Right lung (tissue), 10 donors: ENCODE measurements at places on chromosomes 4 and X. TPM values are rescaled to one million over a fixed set of nuclear protein-coding genes. Genes with fewer than 3 reads are reported as not detected.
A peak's percentile ranks its signal among the peaks of the same experiment; 100 is the strongest.

DNA sequence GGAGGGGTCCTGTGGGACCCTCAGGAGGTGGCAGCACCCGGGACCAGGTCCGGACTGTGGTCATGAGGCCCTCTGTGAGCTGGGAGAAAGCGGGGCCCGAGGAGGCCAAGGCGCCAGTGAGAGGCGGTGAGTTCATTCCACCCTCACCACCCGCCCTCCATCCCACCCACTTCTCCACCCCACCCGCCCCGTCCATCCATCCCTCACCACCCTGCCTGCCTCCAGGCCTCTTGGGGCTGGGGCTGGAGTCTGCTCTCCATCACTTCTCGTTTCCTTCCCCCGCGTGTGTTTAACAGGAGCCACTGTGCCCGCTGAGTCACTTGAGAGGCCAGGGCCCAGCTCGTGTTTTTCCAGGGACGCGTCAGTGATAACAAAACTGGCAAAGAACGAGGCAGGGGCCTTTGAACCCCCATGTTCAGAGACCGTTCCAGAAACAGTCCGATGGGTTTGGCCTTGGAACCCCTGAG lies 6.2 kb downstream of the SH3TC1 start:
- DNase-seq = no peak

- no peak for DNase-seq
Measured at GRCh38 chr4:183348706-183349659, 26.8 kb upstream of the CLDN24 start.

DNA sequence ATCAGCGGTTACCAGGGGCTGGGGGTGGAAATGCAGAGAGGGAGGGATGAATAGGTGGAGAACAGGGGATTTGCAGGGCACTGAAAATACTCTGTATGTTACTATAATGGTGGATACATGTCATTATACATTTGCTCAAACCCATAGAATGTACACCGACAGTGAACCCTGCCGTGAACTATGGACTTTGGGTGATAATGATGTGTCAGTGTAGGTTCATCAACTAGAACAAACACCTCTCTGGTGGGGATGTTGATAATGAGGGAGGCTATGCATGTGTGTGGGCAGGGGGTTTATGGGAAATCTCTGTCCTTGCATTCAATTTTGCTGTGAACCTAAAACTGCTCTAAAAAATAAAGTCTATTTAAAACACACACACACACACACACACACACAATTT lies 11.5 kb downstream of the HPSE start:
- DNase-seq = no peak

Gene TMEM154
- polyA plus RNA-seq = 1.0 TPM

- no peak for DNase-seq
Measured at GRCh38 chrX:133306316-133306715, 88.2 kb upstream of the TFDP3 start.

DNA sequence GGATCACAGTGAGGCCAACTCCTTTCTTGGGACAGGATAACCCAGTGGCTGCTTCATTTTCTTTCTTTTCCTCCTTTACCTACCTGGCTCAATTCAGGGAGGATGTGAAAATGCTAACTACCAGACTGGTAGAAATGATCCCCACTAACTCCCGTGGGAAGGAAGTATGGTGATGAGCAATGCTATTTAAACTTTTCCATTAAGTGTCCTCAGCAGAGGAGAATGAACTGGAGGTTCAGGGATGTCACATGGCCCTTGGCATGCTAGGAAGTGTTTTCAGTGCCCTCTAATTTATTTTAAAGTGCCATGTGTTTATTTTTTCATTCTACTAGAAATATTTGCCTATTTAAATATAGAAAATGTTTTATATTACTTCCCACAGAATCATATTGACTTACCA lies 363.9 kb downstream of the PPP3CA start:
- no peak for DNase-seq

- no peak for DNase-seq
Measured at GRCh38 chrX:43615660-43616059, 40.4 kb upstream of the MAOA start.

- DNase-seq = no peak
Measured at GRCh38 chrX:85444613-85445012, 65.1 kb upstream of the POF1B start.

Gene PLP1
- polyA plus RNA-seq = 21.7 TPM

GRCh38 chrX:110442635-110443034 lies 84.0 kb downstream of the RTL9 start:
- DNase-seq = no peak

- no peak for DNase-seq
Measured at GRCh38 chr4:26406346-26406975, 83.8 kb downstream of the CCKAR start.

Gene C4orf54
- 2.6 TPM for polyA plus RNA-seq

DNA sequence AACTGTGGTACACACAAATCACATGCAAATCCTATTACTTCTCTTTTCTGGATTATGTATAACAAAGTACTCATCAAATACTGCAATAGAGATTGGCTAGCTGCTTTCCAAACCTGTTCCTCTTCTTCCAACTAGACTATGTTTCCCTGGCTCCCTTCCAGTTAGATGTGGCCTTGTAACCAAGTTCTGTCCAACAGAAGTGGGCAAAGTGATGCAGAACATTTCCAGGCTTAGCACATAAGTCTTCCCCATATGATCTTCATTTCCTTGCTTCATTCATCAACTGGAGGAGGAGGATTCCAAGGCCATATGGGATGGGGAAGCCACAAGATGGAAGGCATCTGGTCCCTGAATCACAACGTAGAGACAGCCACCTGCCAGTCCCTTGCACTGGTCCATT lies 8.0 kb downstream of the SLC9A7 start:
- DNase-seq = no peak

Gene SUPT20HL2
- not detected for polyA plus RNA-seq

- no peak for DNase-seq
Measured at GRCh38 chr4:110615353-110616237, 7.3 kb downstream of the PITX2 start.

DNA sequence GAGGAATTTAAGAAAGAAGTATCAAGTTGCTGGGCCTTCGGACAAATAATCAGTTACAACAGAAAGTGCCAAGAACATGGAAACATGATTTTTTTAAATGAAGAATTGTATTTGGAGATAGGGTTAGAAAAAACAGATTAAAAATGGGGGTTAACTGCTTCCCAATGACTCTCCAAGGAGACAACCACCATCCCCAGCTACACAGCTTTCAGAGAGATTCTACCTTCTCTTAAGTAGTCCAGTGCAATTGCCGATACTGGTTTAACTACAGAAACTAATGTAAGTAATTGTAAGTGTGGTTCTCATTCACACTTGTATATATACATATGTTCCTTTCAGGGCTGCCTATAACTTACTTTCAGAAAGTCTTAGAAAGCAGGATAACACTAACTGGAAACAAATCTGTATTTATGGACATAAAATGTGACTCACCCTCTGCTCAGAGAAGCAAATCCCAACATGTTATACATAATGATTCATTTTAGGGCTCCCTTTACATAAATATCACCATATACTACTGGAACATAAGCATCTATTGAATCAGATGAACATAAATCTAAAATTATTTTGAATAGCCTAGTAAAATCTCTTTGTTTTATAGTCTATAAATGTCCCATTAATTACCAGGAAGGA lies 248.9 kb upstream of the UGT8 start:
- DNase-seq = no peak

- no peak for DNase-seq
Measured at GRCh38 chr4:73451404-73451803, 15.4 kb downstream of the AFP start.

DNA sequence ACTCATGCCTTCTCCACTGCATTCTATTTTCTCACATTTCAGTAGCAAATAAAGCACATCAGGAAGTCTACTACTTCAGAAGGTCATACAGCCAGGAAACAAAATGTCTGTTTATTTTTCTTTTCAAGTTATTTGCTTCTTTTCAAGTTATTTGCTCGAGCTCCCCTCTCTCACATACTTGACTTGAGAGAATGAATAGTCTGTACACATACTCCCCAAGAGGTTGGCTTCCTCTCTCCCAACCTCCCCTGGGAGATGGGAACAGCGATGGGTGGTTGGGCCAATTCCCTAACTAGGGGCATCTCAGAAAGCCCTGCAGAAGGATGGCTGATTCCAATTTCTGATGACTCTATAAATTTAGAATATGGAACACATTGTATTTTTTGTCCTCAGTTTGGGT lies 64.7 kb upstream of the PTPN13 start:
- DNase-seq = peak; percentile 30

Gene CSAG3
- polyA plus RNA-seq = not detected

DNA sequence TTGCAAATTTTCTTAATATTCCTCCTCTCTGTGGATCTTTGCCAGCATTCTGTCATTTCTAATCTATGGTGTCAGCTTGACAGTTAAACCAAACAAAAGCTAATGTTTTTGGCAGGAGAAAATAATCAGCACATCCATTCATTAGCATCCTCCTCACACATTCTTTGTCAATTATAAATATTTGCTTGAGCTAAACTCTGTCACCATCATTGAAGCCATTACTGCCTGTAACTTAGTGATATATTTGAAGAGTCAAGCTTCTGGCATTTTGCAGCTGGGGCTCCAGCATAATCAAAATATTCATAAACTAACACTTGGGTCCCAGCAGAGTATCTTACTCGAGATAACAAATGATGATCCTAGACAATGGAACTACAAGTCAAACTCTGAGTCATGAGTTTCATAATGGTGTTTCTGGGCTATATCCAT lies 126.1 kb downstream of the EIF4E start:
- DNase-seq = no peak

Gene ARHGEF38
- 5.8 TPM for polyA plus RNA-seq

DNA sequence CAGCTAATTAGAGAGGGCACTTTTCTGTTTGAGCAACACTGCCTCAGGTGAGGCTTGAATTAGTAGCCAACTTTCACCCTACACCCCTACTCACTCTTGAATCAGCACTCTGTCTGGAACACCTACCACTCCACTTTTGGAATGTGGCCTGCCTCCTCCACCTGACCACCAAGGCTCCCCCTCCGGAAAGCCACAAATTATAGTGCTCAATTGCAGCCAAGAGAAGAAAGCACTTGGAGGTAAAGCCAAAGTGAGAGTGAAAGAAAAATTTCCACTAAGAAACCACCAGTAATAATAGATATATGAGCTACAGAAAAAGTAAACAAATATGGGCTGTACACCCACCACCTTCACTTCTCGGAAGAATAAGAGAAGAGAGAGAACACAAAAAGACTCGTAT lies 41.1 kb downstream of the PPP3CA start:
- no peak for DNase-seq

Gene PPARGC1A
- polyA plus RNA-seq = 4.9 TPM

DNA sequence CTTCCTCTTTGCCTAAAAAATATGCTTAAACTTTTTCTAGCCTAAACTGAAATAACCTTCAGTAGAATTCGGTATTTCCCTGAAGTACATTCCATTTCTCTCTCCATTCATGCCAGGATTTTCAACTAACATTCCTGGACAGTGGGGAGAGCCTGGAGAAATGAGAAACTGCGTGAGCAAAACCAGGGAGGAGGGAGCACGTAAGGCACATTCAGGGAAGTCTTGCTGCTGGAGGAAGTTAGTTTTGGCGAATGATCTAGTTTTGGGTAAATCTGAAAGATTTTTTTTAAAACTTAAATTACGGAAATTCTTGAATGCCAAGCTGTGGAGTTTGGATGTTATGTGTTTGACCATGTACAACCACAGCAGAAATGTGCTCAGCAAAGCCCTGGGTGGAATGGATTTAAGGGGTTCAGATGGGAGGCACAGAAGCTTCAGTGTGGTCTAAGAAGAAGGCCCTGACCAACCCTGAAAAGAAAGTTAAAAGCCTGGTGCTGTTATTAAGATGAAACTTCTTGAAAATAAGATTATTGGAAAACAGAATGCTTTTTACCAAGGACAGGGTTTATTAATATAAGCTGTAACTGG lies 347.8 kb downstream of the ANK2 start:
- DNase-seq = no peak

GRCh38 chrX:6203462-6204215 lies 25.0 kb downstream of the NLGN4X start:
- DNase-seq = no peak

Gene CT45A3
- 25.1 TPM for polyA plus RNA-seq

GRCh38 chr4:46648088-46648744 lies 258.3 kb upstream of the GABRA2 start:
- no peak for DNase-seq

DNA sequence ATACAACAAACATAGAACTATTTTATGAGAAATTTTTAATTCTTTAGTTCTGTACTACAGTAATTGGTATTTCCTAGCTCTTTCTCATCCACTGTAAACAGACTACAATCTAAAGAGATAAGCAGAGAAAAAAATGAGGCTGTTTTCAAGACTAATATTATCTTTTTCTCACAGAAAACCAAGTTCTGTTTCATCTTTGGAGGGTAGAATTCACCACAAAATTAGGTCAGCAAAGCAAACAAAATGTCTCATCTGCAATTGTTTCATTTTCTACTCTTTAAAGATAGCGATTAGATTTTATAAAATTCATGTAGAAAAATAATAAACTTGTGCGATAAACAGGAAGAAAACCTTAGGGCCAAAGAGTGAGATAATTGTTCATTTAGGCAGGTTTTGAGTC lies 10.8 kb downstream of the APOO start:
- no peak for DNase-seq
